ENCODE measurements at places on chromosomes 1 and 21.
A peak's percentile ranks its signal among the peaks of the same experiment; 100 is the strongest.

- DNase-seq = peak; percentile 98
Measured at GRCh38 chr1:8873506-8874229, 4.8 kb downstream of the ENO1 start.

DNA sequence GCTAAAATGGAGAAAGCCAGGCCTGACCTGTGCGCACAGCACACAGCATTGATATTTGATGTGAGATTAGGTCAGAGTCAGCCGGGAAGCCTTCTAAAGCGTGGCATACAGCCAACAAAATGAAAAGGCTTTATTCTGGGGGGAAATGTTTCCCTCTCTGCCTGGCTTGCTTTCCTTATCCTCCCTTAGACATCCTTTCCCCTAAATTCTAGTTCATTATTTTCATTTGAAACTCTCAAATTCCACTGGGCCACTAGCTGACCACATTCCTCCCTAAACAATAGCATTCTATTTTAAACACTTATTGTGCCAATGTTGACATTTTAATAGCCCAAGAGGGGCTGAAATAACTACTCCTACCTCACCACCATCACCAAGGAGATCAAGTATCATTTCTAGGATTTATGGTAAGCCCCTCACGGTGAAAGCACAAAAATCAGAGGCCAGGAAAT lies 49.4 kb downstream of the LEPR start:
- DNase-seq = no peak

DNA sequence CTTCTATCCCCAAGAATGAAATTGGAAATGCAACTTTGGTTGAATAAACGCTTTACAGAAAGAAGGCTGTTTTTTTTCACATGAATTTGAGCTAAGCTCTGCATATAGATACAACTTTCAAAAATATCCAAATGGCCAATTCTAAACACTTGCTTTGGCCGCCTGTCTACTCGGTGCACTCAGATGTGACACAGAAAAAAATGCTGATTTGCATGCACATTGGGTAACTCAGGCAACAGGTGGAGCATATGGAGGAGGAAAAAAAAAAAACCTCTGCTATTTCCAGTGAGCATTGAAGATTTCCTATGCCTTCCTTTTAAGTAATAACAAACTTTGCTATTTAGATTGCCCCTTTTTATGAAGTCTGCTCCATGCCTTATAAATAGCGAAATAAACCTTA lies 262.5 kb downstream of the GRIK1 start:
- no peak for DNase-seq

GRCh38 chr1:175555266-175555665 lies 188.1 kb downstream of the TNR start:
- no peak for DNase-seq

DNA sequence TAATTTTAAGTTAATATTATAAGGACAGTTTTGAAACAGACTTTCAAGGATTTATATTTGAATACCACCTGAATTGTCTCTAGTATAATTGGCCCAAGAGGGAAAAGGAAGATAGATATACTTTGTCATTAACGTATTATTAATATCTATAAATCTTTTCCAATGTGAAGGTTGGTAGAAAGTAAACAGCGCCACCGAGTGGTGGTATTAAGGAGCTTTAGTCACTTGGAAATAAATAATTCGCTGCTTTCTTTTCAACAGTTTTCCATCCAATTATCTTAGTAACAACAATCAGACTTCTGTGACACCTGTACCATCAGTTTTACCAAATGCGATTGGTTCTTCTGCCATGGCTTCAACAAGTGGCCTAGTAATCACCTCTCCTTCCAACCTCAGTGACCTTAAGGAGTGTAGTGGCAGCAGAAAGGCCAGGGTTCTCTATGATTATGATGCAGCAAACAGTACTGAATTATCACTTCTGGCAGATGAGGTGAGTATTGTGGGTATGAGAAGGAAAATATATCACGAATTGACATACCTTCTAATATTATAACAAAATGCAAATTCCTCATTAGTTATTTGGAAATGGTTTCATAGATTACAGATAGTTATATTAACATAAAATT lies 37.7 kb downstream of the SH3GLB1 start:
- no peak for DNase-seq

GRCh38 chr1:181765451-181766026 lies 282.2 kb downstream of the CACNA1E start:
- DNase-seq = no peak

GRCh38 chr1:230122366-230123279 lies 55.6 kb downstream of the GALNT2 start:
- DNase-seq = no peak

GRCh38 chr1:35432231-35432630 lies 125.0 kb downstream of the KIAA0319L start:
- DNase-seq = no peak

- DNase-seq = no peak
Measured at GRCh38 chr1:8176279-8176678, 141.6 kb upstream of the SLC45A1 start.

GRCh38 chr1:199243423-199244061 lies 604.7 kb downstream of the PTPRC start:
- DNase-seq = no peak

DNA sequence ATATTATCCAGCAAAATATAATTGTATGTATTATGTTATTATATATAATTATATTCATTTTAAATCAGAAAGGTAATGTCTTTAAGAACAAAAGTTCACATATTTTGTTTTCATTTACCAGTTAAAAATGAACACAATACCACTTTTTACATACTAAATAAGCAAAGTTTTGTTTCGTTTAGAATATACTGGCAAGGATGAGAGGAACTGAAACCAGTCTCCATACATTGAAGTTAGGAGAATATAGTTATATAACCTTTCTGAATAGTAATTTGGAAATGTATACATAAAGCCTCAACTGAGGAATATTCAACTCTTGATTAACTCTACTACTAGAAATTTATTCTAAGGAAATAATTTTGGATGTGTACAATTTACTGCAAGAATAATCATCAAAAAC lies 110.5 kb downstream of the ZNF644 start:
- DNase-seq = no peak

DNA sequence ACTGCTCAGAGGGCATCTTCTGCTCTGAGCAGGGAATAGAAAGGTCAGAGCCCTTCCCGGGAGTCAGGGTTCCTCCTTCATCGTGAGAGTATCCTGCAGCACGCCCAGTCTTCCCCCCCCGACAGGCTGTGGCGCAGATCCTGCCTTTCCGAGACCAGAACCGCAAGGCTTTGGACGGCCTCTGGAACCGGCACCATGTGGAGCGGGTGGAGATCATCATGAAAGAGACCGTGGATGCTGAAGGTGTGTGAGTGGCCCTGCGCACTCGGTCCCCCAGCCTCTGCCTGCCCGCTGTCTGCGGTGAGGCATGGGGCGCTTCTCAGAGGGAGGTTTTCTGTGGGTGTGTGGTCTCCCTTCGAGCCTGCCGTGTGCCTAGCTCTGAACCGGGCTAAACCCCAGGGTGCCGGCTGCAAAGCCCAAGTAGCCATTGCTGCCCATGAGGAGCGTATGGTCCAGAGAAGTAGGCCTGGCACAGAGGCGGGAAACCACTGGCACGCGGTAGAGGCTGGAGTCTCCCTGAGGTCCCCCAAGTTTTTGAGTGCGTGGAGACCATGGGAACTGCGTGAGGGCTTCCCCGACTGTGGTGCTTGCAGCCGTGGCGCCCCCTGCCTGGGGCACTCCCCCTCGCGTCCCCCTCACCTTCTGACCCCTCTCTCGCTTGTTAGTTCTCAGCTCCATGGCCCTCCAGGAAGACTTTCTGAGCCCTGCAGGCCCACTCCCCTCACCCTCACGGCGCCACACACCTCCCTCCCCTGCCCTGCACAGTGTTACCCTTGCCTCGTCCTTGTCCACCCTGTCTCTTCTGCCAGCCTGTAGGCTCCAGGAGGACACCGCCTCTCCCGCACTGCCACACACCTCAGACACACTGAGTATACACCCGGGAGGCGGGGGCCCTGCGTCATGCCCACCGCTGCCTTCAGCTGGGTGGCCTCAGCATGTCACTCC lies 12.5 kb downstream of the H6PD start:
- no peak for DNase-seq
